NCI-H2029 (cell line): ENCODE measurements at places on chromosomes 11 and 22.

DNA sequence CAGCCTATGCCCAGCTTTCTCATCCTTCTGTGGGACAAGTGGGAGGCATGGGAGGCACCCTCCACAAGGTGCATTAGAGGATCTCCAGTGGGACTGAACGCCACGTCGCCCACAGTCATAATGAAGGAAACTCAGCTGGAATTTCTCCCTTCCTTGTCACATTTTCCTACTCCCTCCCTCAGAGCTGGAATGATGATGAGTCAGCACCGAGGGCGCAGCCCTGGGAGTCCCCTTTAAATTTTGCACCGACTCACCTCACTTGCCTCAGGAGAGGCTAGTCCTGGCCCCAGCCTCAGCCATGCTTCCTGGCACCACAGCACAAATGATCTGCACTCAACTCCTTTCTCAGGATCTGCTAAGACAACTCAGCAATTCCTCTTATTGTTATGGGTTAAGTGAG is 34.3 kb downstream of the DBX1 start:
- DNase-seq: no peak

- no peak for DNase-seq
These were observed 71.2 kb downstream of the MICAL3 start for GRCh38 chr22:17953147-17953546.

DNA sequence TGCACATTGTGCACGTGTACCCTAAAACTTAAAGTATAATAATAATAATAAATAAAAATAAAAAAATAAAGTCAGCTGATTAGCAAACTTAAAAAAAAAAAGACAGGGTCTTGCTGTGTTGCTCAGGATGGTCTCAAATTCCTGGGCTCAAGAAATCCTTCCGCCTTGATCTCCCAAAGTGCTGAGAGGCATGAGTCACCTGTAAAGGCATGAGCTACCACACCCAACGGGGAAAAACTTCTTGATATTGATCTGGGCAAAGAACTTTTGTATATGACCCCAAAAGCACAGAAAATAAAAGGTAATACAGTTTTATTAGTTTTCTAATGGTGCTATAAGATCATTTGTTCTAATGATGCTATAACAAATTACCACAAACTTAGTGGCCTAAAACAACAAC is 46.1 kb downstream of the ENTHD1 start:
- DNase-seq: no peak

DNA sequence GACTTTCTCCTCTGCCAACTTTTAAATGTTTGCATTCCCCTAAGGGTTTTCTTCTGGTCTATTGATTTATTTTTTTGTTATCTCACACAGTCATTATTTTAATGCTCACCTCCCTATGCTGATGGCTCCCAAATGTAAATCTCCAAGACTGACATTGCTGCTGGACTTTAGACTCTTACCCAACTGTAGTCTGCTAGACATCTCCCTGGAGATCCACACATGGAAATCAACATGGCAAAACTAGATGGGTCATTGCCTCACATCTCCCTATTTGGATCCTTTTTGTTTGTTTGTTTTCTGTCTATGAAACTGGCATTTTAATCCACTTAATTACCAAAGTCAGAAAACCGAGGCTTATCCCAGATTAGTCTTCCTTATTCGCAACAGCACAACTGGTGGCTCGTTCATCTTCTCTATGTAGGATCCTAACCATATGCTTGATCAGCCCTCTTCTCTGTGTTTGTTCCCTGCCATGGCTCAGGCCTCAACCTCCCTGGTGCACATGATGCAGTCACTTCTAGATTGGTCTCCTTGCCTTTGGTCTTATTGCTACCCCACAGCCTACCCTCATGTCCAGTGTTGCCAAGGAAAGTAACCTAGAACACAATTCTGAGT is 37.3 kb downstream of the SC5D start:
- DNase-seq: no peak

DNA sequence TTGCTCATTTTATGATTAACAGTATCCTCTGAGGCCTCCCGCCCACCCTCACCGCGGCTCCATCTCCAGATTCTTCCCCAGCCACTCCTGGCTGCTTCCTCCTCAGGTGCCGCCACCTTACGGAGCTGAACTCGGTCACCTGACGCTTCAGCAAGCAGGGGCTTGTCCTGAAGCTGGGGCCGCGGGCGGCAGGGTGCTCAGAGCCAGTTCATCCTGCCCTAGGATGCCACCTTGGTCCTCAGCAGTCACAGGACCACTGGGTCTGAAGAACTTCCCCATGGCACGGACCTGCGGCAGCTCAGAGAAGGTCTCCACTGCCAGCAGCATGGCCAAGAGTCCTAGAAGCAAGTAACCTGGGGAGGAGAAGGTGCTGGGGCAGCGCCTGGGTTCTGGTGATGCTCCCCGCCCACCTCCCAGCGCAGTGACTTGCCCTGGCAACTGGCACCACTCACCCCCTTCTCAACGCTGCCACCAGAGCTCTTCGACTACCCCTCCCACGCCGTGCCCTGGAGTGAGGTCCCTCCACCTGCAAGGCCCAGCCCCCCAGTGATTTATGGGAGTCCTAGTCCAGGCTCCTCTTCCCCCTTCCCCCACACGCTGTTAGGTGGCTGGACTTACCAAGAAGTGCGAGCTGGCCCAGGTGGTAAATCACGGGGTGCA is 2.6 kb downstream of the KCNK7 start:
- no peak for DNase-seq

DNA sequence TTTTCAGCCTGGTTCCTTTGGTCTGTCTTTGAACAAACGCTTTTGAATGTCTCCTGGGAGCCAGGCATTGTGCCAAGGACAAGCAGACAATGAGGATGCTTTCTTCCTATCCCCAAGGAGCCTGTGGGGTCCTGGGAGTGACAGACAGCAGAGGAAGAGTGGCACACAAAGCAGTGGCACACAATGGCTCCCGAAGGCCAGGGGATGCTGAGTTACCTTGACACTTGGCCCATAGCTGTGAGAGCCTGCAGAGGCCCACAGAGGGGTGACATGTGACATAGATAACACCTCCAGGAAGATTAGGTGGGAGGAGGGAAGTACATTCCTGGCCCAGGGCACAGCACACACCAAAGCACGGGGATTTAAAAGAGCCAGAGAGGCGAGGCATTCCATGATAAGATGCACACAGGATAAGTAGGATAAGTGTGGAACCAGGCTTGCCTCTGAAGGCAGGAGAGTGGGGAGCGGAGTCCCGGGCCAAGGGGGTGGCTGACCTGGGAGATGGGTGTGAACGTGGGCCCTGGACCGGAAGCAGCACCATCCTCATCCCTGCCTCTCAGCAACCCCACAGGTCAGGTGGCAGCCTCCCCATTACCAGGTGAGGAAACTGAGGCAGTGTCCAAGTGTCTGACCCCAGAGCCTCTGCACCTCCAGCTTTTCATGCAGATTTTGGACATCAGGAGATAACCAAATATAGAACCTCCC is 6.3 kb downstream of the UPB1 start:
- DNase-seq: no peak

- DNase-seq: no peak
These were observed 33.5 kb downstream of the THAP12 start for GRCh38 chr11:76347466-76347865.

DNA sequence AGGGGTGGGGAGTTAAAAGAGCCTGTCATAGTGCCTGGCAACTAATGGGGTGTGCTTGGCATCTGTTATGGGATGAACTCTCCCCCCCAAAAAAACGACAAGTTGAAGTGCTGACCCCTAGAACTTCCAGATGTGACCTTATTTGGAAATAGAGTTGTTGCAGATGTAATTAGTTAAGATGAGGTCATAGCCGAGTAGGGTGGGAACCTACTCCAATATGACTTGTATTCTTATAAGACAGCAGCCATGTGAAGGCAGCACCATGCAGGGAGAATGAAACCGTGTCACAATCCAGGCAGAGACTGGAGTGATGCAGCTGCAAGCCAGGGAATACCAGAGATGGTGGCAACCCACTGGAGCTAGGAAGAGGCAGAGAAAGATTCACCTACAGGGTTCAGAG is 394.5 kb downstream of the TENM4 start:
- DNase-seq: no peak
